ENCODE measurements at places on chromosomes 7 and 10. TPM values are rescaled to one million over a fixed set of nuclear protein-coding genes. Genes with fewer than 3 reads are reported as not detected.

DNA sequence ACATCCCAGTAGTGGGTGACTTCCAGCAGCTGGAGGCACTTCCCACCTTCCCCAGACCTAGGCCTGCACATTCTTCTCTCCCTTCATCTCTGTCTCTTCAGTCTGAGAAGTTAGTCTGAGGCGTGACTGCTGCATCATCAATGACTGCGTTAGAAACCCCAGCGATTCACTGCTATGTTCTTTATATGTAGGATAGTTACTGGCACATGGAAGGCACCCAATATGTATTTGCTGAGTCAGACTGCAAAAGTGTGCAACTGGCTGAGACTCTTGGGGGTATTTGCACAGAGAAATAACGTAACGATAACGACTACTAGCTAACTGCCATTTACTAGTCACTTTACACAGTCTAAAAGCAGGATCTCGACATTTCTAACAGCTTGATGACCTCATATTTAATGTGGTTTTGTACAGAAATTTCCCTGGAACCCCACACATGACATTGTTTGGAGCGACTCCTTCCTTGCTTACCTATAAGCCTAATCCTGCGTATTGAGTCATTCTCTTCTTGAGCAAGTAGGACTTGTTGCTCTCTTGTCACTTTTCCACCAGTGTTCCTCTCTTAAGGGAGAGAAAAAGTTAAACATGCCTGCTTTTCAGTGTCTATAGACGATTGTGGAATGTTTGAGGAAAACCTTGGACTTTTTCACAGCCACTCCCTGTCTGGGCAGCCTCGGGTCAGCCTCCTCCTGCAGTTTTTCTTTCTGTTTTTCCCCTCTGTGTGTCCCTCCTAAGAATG, 45.5 kb downstream of the THNSL1 start:
- peaks cover 15% of the 10 kb centered on the region for H3K4me1 ChIP-seq
- no peak overlapping the region for H3K4me3 ChIP-seq
- H3K27me3 ChIP-seq = peaks cover 1% of the 10 kb centered on the region
- DNase-seq = no peak
- peaks cover 4% of the 10 kb centered on the region for H3K36me3 ChIP-seq

GRCh38 chr7:141577043-141577839, 26.0 kb downstream of the AGK start:
- H3K27me3 ChIP-seq = no peaks in the 10 kb centered on the region
- no peak overlapping the region for H3K4me3 ChIP-seq
- no peak for DNase-seq

DNA sequence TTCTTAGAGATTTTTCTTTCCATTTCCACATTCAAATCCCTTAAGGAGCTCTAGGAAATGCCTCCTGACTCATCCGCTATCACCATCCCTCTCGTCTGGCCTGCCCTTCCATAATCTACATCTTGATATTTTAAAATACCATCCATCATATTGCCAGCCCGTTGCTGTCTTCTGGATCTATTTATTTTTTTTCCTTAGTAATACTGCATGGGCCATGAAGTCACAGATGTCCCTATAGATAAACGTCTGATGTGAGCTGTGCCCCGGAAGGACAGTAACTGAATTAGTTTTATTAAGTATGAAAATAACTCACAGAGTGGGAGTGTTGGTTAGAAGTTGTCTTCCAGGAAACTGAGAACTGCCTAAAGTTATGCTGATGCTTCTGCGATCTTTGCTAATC, 76.2 kb downstream of the KLF6 start:
- H3K36me3 ChIP-seq = no peaks in the 10 kb centered on the region
- DNase-seq = no peak
- H3K27me3 ChIP-seq = no peaks in the 10 kb centered on the region
- H3K4me3 ChIP-seq = no peak overlapping the region

- peaks cover 11% of the 10 kb centered on the region for H3K4me1 ChIP-seq
- peak overlapping the region; percentile 20 for H3K27ac ChIP-seq
- H3K36me3 ChIP-seq = no peaks in the 10 kb centered on the region
- no peak for DNase-seq
These were observed 10.9 kb downstream of the PDZD8 start for GRCh38 chr10:117364110-117364960.

DNA sequence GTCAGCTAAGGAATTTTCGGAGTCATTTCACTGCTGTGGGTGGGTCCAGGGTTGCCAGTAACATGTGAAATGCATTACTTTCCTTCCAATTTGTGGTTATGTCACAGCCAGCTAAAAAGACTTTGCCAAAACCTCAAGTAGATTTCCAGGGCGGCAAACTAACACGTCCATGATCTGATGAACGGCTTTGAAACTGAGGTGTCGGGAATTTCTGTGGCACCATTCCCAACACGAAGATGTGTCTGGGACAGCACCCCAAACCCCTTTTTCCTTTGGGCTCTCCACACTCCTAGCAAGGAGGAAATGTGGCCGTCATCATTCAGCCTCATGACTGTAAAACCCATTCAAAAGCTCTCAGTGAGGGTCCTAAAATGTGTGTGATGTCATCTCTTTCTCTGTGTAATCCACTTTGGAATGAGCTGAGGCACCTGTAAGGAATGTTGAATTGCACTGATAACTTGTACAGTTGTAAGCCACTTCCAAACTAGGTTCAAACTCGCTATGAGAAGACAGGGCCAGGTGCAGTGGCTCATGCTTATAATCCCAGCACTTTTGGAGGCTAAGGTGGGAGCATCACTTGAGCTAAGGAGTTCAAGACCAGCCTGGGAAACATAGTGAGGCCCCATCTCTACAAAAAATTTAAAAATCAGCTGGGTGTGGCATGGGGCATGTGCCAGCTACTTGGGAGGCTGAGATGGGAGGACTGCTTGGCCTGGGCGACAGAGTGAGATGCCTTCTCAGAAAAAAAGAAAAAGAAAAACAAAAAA, 146.1 kb upstream of the FRMD4A start:
- peaks cover 5% of the 10 kb centered on the region for H3K27me3 ChIP-seq
- peaks cover 10% of the 10 kb centered on the region for H3K36me3 ChIP-seq
- peaks cover 3% of the 10 kb centered on the region for H3K4me1 ChIP-seq
- no peak for DNase-seq
- H3K4me3 ChIP-seq = no peak overlapping the region

DNA sequence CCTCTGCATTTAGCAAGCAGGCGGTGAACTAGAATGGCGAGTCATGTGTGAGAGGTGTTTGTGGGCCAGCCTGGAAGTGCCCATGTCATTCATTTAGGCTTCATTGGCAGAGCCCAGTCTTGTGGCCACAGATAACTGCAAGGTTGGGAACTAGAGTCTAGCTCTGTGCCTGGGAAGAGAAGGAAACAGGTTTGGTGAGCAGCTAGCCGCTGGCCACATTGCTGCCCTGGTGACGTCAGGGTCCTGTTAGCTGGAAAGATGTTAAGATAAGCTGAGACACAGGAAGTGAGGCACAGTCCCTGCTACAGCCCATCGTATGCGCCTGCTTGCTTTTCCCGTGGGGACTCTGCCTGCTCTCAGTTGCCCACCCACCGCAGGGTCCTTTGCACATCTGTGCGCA, 185.5 kb downstream of the CAMK1D start:
- no peaks in the 10 kb centered on the region for H3K27me3 ChIP-seq
- H3K27ac ChIP-seq = no peak overlapping the region
- H3K4me1 ChIP-seq = no peaks in the 10 kb centered on the region
- H3K4me3 ChIP-seq = no peak overlapping the region
- DNase-seq = no peak
- no peaks in the 10 kb centered on the region for H3K36me3 ChIP-seq

DNA sequence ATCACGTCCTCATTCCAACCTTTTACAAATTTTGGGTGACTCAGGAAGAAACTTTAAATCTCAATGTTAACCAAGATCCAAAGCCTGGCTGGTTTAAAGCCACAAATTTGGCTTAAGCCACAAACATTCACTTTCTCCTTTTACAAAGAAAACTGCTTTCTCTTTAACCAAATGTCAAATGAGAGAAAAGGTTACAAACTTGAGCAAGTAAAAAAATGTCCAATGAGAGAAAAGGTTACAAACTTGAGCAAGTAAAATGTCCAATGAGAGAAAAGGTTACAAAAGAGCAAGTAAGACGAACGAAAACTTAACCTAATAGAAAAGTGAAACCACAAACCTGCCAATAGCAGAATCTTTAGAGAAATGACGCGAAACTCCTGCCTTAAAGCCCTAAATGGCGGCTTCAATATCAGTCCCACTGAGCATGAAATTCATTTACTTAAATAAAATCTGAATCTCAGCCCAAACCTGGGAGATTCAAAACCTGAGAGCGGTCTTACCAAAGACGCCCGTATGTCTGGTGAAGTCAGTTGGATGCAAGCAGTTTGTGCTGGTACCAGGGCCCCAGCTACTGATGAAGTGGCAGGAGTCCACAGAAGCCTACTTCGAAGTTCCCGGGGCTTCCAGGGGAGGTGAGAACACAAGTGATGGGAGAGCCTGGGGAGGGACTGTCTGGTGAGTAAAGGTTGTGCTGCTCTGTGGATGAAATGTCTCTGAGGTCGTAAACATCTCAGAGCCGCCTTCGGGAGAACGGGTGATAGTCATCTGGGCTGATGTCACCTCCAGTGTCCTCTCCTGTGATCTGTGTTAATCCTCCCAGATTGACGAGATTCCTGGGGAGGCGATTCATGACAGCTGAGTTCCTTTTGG, 74.6 kb downstream of the PAXIP1 start:
- H3K27ac ChIP-seq = no peak overlapping the region
- H3K4me3 ChIP-seq = no peak overlapping the region
- peaks cover 2% of the 10 kb centered on the region for H3K36me3 ChIP-seq

The CFAP46 gene
- total RNA-seq = 0.95 TPM

The FAM25G gene
- total RNA-seq = not detected

The EPHB4 gene
- 288 TPM for total RNA-seq

The HOXA5 gene
- total RNA-seq = 0.59 TPM
